WTC11 (cell line): ENCODE measurements at places on chromosomes 7 and 10. TPM values are rescaled to one million over a fixed set of nuclear protein-coding genes. Genes with fewer than 3 reads are reported as not detected.
A peak's percentile ranks its signal among the peaks of the same experiment; 100 is the strongest.

GRCh38 chr7:25906003-25906402, 246.0 kb upstream of the NFE2L3 start:
- no peak for DNase-seq

DNA sequence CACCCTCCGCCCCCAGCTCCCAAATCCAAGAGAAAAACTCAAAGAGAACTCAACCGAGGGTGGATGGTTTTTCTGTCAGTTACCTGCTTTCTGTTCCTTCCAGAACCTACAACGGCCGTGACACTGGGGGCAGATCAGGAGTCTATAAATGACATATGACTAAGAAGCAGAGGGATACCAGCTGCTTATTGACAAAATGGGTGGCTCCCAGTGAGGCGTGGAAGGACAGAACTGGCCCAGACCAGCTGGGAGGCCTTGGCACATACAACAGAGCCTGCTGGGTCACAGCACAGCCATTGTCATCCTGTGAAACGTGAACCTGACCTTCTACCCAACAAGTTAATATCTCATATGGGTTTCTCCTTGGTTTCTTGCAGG, 84.3 kb upstream of the ADRB1 start:
- DNase-seq = no peak

GRCh38 chr7:77759294-77759889, 38.8 kb downstream of the TMEM60 start:
- peak; percentile 64 for DNase-seq

DNA sequence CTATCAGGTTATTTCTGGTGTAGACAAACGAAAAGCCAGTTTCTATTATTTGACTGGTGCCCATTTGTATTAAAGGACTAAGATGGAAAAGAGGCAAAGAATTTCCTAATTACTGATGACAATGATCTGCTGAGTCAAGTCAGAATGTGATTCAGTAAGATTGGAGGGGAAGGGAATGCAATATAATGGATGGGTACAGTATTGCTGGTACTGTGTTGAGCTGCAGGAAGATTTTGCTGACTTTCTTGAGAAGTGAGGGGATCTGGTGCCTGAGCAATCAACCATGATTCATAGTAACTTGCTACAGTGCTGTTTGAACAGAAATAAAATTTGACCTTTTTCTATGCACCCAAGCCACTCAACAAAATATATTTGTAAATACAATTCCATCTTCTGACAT, 139.1 kb upstream of the RHEB start:
- no peak for DNase-seq

GRCh38 chr10:1498746-1499358, 238.5 kb downstream of the ADARB2 start:
- DNase-seq = no peak

DNA sequence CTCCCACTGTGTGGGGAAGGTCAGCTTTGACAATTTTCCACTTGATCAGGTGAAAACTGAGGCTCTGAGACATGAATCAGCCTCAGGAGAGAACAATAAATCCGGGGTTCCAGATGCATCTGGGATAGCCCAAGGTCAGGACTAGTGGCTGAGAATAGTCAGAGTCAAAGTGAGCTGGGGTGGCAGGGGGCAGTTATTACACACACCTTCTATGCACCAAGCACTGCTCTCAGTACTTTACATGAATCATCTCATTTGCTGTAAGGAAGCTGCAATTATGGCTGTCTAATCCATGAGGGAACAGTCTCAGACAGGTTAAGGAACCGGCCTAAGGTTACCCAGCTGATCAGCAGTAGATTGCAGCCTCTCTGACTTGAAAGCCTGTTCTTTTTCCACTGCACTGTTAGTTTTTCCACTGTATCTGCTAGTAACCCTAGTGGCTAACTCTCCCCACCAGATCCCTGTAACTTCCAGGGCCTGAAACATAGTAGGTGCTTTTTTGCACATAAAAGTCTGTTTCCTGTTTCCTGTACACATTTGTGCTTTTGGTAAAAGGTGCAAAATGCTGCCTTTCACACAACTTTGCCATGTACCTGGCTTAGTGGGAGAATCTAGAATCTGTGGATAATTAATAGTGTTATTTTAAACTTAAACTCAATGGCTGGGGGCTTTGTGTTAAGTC, 125.9 kb downstream of the EMX2 start:
- DNase-seq = no peak

DNA sequence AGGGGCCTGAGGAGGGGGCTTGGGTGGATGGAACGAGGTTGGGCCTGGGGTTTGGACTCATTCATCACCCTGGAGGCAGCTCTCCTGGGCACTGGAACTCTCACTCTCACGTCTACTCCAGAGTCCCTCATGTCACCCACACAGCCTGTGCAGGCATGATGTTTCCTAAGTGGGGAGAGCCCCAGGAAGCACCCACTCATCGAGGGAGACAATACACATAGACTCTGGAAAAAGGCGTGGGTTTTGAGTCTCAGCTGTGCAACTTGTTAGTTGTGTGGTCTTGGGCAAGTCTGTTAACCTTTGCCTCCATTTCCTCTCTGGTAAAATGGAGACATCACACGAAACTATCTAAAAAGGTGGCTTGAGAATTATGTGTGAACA, 25.9 kb upstream of the RBM20 start:
- no peak for DNase-seq

GRCh38 chr10:127576051-127576450, 26.9 kb downstream of the NPS start:
- no peak for DNase-seq

DNA sequence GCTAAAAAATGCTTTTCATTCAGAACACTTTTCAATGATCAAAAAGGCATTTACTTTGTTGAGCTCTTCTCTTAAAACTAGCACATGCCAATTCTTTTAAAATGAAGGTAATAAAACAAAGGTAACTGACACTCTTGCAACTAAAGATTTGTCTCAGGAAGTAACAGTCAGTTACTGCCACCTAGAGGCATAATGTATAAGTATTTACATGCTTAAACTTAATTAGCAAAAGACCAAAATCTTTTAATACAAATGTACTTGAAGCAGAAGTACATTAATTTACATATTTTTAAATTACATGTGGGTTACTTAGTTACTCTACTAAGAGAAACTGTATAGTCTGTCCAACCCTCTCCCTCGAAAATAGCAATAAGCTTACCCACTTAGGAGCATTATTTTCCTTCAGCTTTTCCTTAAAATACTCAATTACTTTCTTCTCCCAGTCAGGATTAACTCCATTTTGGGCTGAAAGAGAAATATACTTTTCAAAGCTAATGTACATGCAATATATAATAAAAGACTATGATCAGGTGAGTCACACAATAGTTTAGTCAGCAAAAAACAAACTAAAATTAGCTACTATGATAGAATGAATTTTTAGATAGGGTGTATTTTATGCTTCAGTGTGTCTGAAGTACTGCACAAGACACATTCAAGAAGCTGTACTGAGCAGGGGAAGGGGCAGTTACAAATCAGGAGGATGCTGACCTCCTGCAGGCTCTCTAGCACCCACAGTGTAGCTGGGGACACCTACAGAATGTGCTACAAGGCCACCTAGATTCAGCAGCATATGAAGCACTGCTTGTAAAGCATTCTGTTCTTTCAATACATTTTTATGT, 13.0 kb downstream of the MCMBP start:
- no peak for DNase-seq

GRCh38 chr7:40502359-40502758, 367.6 kb downstream of the SUGCT start:
- DNase-seq = no peak

- DNase-seq = no peak
Measured at GRCh38 chr7:50533866-50534265, 31.3 kb downstream of the DDC start.

DNA sequence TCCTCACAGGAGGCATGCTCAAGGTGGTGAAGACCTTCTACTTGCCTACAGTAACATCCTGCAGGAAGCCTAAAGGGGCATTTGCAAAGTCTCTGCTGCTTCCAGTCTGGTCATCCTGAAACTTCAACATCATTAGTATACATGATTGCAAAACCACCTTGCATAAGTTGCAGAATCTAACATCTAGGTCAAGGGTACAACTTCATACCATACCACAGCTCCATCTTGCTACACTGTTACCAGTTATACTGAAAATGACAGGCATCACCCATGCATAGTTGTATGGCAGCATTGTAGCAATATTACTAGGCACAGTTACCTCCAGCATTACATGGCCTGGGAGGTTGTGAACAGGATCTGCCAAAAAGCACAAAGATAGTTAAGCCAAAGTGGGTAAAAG, 13.7 kb upstream of the MACROH2A2 start:
- no peak for DNase-seq

DNA sequence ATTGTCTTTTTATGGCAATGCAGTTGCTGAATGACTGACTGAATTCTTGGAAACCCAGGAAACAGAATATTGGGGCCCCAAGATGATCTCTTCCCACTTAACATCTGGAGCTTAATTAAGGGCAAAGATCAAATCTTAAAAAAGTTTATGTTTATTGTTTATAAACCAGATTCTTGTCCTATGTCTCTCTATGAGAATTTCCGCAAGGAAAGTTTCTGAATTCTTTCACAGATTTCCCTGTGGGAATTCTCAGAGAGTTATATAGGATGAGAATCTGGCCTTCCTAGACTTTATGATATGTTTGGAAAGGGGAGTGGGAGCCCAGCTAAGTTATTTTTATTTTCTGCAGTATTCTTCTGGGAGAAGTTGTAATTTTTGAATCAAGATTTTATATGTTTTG, 166.3 kb downstream of the RNLS start:
- DNase-seq = no peak

DNA sequence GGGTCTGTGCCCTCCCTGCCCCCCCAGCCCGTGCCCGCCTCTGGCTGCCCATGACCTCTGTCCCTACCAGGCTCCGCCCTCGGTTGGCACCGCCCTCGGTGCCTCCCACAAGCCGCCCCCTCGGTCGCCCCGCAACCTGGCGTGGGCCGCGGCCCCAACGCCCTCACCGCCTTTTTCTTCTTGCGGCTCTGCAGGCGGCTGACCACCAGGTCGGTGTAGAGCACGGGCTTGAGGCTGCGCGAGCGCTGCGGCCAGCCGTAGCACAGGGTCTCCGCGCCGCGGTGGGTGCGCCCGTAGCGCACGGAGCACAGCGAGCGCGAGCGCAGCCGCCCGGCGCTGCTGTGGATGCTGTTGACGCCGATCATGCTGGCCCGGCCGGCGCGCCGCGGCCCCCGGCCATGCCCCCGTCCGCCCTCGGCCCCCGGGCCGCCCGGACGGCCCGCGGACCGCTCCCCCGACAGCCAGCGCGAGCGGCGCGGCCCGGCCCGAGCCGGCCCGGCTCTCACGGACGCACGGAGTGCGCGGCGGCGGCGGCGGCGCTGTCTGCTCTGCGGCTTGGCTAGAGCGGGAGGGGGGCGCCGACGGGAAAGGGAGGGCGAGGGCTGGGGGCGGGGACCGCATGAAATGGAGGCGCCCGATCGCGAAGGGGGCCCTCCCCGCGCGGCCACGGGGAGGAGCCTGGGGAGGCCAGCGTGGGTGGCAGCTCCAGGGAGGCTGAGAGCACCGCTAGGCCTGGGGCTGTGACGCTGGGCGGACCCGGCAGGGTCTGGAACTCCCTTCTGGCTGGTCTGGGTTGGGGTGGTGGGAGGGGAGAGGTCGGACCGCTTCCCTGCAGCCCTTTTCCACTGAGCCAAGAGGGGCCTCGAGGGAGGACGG, 9.6 kb downstream of the PSD start:
- DNase-seq = peak; percentile 55

DNA sequence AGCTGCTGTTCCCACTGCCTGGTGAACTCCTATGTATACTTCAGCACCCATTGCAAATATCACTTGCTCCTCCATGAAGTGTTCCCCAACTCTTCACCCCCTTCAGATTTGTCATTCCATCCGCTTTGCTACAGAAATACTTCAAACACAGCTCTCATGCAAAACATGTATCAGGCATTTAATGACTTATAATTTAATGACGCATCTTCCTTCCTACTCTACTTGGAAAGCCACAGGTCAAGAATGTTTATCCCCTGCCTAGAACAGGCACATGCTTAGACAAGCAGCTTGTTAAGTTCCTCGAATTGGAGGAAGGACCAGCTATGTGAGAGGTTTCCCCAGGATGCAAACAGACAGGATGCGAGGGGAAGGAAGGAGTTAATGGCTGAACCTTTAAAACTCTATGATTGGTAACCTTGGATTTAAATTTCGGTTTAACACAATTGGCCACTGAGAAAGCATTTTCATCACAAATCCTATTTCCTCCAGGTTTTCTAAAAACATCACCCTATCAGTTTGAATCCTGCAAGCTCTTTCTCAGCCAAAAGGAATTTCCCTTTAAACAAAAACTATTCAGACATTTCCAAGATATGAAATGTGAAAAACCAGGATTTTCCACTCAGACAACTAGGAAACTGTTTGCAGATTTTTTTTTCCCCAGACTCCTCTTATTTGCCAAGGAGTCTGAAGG, 11.5 kb downstream of the CREB3L2 start:
- DNase-seq = no peak

- DNase-seq = no peak
Measured at GRCh38 chr10:90856261-90856660, 1.6 kb downstream of the HTR7 start.

- DNase-seq = no peak
Measured at GRCh38 chr10:17527514-17528146, 73.2 kb upstream of the ST8SIA6 start.

DNA sequence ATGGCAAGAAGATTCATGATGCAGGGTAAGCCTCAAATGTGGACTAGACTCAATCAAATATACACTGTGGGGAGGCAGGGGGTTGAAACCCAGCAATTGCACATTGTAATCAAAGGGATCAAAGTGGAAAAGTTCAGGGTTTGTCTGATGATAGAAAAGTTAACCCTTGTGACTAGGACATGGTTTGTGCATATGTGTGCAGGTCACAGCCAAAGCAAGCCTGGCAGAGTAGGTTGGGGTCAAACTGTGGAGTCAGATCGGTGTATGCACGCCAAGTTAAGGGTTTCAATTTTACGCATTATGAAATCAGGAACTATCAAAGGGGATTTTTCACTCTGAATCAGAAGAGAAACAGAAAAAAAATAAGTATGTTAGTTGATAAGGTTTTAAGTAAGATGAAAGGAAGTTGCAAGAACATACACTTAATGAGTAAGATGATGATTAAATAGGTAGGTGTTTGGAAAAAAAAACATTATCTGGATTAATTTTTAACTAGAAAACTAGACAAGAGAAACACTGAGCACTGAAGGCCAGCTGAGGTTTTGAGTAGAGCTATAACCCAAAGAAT, 188.3 kb downstream of the DGKB start:
- DNase-seq = no peak

- no peak for DNase-seq
Measured at GRCh38 chr10:61923210-61923949, 21.9 kb downstream of the ARID5B start.

GRCh38 chr10:9228771-9229170, 1174.3 kb downstream of the GATA3 start:
- DNase-seq = no peak

- DNase-seq = no peak
Measured at GRCh38 chr7:39810204-39810642, 139.8 kb upstream of the CDK13 start.

The FAM237B gene
- total RNA-seq = not detected in 3 replicates

The TUBAL3 gene
- 0.15 to 0.25 TPM in 2 of 3 replicates, not detected in the other for total RNA-seq

The ICA1 gene
- total RNA-seq = 31.2 to 36.8 TPM (median 33.4 TPM) in 3 replicates

The DPP6 gene
- 0.07 TPM in 1 of 3 replicates, not detected in the others for total RNA-seq

The FAM24B gene
- 3.7 to 5.3 TPM (median 4.7 TPM) in 3 replicates for total RNA-seq

The TAF3 gene
- total RNA-seq = 8.0 to 8.9 TPM (median 8.1 TPM) in 3 replicates

The CRYGN gene
- total RNA-seq = 1.0 to 1.6 TPM (median 1.5 TPM) in 3 replicates

The GHRHR gene
- total RNA-seq = 4.0 to 6.6 TPM (median 5.0 TPM) in 3 replicates
